ENCODE measurements at places on chromosomes 1 and 21.

DNA sequence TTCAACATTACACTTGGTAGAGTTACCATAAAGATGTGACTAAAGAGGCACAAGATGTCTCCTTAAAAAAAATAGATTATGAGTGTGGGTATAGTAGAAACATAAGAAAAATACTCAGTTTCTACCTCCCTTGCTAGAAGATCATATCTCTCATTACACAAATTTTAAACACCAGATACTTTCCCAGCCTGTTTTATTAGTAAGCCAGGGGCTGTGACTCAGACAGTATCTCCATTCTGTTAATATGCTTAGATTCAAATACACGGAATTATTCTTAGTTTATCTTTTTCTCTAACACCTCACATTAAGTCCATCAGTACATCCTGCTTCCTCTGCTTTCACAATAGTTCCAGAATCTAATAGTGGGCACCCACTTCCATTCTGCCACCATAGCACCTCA is 561.8 kb upstream of the ADAMTS5 start:
- no peak for DNase-seq

DNA sequence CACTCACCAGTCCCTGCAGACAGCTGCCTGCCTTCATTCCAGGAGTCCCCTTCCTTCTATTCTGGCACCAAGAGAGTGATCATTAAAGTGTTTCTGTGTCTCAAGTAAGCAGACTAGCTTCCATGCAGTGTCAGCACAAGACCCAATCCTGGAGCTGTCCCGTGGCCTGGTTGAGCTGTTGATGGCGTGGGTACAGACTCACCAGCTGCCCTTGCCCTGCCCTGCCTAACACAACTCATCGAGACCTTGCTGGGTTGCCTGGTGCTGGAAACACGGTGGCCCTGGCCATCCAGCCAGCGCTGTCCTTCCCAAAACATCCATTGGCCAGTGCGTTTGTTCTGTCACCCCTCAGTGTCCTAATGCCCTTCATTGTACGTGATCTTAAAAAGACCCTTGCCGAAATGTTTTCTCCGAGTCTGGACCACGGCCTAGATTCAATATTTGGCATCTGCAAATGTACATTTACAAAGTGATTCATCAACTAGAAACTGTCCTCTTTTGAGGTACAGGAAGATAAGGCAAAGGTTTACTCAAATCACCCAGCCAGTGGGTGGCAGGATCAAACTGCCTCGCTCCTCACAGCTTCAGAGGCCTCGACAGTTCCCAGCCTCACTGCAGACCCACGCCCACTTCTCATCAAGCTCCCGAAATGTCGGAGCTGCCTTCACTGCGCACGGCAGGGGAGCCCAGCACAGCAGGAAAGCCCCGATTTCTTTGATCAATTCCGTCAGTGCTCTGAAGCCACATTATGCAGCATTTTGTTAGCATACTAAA is 494.2 kb downstream of the KIF26B start:
- DNase-seq, result no peak

DNA sequence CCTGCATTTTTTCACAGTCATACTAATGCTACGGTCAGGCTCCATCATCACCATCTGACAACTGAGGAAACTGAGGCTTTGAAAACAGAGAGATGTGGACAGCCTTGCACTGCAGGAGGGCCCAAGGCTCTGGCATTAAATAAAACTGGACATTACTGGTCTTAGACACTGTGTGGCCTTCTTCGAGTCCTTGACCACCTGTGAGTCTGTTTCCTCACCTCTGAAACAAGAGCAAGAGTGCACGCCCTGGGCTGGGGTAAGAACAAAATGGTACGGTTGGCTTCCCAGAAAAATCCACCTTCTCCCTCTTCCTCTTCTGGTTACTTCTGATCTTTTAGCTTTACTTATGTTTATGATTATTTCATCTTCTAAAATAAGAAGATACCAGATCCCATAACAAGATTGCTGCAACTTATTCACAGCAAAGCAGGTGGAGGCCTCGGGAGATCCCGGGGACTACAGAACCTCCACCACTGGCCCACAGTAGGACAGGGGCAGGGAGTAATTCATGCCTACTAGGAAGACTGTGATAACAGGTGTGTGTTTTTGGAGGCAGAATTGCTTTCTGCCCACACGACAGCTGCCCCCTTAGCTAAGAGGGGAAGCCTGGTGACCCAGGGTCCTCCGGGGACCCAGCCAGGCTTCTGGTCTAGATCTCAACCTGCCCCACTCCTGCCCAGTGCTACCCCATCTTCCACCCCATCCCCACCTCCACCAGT is 156.4 kb upstream of the EDN2 start:
- no peak for DNase-seq

DNA sequence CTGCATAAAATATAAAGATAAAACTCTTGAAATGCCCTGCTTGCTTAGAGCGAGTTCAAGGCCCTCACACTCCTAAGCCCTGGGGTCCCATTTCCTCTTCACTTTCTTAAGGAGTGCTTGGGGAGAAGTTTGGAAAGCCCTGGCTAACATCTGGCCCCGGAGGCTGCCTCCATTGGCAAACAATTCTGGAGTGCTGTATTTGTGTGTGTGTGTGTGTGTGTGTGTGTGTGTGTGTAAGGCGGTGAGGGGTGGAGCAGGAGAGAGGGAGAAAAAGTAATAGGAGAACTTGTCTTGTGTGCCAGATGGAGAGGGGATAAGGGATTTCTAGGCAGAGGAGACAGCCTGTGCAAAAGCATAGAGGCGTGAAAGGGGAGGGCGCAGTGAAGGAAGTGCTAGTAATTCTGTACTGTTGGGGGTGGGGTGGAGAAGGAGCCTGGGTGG is 578 bp upstream of the TRIM62 start:
- DNase-seq, result no peak

DNA sequence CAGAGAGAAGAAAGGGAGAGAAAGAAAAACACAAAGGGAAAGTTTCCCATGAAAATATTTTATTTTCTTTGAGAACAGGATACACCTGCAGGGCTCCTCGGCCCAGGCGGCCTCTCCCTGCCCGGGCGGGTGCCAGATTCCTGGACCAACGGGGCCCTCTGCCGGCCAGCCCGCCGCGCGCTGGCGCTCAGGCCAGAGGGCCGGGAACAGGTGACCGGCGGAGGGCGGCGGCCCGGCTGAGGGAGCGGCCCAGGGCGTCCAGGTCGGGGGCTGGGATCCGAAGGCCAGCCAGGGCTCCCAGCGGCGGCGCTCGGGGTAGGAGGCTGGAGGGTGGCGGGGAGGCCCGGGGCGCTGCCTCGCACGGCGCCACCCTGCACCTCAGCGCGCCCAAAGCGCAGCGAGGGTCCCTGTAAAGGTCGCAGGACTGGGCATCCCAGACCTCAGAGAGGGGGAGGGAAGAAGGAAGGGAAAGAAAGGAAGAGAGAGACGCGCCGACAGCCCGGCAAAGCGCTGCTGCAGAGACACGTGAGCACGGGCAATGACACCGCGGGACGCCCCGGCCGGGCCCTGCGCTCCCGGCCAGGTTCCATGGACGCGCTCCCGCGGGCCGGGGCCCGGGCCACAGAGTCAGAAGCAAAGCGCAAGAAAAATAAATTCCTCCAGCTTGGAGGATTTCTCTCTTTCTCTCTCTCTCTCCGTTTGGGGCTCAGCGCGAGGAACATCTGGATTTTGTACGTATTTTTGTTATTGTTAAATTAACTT is 927 bp downstream of the WNT9A start:
- no peak for DNase-seq

DNA sequence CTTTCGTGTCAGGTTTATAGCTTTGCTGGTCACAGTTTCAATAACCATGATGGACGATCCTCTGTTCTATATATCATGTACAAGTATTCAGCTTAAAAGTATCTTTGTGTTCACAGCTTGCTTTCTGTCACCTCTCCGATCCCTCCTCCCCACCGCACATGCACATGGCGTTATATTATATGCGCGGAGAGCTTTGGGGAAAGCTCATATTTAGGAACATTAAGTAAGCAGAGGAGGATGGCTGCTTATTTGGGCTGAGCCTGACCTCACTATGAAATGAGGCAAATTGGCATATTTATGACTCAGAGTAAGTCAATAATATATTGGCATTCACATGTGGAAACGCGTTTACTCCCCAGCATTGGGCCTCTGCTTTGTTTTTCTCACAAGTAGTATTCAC is 360.5 kb downstream of the HLX start:
- DNase-seq, result no peak

DNA sequence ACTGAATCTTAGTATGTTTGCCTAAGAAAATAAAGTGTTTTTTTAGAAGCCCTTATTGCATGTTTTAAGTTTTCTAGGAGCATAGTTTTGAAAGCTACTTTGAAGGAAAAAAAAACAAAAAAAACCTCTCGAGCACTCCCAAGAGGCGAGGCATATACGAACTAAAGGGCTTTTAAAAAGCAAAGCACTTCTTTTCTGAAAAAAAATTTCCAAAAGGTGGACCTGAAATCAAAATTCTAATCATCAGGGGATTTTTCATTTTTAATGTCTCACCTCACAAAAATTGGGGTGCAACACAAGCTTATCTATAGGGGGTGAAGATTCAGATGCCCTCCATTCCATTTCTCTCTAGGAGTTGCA is 594 bp downstream of the GLMN start:
- no peak for DNase-seq

GRCh38 chr1:29236712-29237128 is 398 bp downstream of the PTPRU start:
- DNase-seq, result no peak

DNA sequence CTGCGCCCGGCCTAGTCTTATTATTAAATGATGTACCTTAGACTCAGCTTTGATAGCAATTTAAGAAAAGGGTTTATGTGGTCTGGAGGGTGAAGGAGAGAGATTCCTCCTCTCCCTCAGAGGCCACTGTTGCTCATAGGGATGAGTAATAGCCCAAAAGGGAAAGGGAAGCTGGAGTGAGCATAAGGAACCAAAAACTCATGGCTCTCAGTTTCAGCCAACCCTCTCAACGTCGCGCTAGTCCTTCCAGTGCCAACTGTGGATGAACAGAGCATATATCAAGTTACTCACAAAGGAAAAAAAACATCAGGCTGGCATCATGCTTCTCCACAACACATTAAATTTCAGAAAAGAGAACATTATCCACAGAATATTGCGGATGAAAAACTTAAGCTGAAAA is 8.3 kb upstream of the GPR89B start:
- DNase-seq, result no peak

DNA sequence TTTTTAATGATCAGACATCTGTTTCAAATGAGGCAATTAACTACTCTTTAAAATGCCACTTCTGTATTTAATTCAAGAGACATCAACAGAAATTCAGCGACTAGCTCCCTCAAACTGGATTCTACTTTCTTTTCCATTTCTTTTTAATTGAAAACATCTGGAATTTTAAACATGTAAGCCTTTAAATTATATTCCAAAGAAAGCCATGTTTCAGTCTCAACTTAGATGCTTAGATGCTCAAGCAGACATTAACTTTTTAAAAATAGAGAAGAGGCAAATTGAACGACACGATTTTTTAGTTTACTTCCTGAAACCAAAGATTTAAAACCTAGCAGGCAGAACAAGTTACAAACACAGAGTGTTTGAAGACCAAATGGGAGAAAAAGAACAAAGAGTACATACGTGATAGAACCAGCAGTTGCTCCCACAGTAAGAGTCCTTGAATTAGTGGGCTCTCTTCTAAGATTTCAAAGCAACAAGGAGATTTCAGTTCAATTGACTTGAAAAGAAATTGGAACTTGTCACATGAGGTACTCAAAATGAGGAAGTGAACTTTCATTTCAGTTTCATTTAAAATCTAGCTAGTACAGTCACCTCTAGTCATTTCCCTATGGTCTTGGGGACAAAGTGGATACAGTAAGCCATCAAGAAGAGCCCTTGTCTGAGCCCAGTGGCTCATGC is at the start of gene CTSS:
Gene CTSS (minus strand): TSS at position 483 of the 681 bp plus-strand sequence. CDS start 1,015 bp downstream, outside the sequence.
- DNase-seq, result no peak

- no peak for DNase-seq
Observed at GRCh38 chr1:151165281-151165737, 393 bp downstream of the LYSMD1 start.

DNA sequence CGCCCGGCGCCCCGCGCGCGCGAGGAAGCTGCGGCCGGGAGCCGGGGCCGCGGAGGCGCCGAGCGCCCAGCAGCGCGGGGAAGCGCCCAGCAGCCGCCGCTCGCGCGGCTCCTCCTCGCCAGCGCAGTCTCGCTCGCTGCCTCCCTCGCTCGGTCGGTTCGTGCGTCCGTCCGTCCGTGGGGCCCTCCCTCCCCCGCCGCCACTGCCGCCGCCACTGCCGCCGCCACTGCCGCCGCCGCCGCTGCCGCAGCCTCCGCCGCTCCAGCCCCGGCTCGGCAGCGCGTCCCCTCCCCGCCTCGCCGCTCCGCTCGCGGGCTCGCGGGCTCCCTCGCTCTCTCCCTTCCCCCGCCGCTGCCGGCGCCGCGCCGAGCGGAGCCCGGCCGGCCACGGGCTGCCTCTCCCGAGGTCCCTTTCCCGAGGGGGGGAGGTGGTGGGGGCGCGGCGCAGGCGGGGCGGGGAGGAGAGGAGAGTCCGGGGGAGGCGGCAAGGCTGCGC is at the start of gene KCND3:
Gene KCND3 (minus strand): TSS at position 138 of the 495 bp plus-strand sequence.
- no peak for DNase-seq

DNA sequence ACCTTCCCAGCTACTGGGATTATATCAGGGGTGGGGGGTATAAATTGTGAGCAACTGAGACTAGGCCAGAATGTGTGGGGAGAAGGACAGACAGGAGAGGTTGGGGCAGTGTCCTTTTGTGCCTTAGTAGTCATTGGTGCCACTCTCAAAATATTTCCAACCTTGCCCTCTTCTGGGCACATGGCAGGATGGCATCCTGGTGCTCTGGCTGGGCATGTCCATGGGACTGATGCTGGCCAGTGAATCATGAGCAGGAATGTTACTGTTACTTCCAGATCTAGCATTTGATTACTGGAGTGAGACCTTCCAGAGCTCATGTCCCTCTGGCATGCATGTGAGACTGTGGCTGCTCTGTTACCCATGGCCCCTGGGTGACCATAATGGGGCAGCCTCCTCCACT is 151.2 kb downstream of the MATN1 start:
- DNase-seq, result no peak

DNA sequence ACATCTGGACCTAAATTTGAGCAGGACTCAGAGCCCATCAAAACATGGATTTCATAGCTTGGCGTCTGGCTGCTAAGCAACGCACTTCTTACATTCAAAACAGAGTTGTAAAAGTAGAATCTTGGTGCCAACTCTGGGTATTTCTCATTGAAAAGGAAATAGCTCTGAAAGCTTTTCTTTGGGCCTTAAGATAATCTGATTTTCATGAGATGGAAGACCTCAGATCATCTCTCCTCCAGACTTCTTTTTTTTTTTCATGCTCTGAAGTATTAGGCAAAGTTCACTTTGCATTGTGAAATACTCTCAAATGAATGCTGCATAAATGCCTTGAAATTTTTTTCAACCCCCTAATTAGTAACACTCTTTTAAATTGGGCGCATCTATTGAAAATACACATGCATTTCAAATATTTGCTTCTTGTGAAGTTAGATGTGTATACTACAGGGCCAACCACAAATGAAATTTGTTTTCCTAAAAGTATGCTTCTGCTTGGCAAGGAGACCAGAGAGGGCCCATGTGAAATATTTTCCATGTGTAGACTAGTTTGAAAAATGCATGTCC is 4.2 kb downstream of the ADAMTS5 start:
- DNase-seq, result no peak

- DNase-seq, result no peak
Observed at GRCh38 chr1:211145944-211146343, 12.0 kb upstream of the KCNH1 start.
